Neural crest cell (in vitro differentiated cells): ENCODE measurements at places on chromosomes 7 and 10. TPM values are rescaled to one million over a fixed set of nuclear protein-coding genes. Genes with fewer than 3 reads are reported as not detected.

DNA sequence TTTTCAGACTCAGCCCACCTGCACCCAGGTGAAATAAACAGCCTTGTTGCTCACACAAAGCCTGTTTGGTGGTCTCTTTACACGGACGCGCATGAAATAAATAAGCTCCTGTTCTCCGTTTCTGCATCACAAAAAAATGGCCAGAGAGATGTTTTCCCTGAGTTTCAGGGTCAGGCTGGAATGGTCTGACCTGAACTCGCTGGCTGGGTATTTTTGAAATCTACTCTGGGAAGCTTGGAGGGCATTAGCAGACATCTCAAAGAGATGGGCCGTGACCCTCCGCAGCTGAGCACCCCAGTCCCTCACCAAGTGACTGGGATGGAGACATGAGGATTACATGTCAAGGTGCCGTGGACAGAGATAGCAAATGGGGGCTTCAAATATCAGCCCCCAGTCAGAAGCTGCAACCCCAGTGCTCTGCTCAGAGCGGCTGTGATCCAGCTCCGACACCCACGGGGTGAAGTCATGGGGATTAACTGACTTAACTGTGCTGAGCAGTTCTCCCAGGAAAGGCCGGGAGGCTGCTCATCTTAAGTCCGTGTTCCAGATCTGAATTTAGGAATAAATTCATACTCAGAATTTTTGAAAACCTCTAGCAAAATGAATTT, 22.3 kb downstream of the CALML5 start:
- H3K4me3 ChIP-seq: no peak overlapping the region
- no peaks in the 10 kb centered on the region for H3K36me3 ChIP-seq
- H3K27ac ChIP-seq: no peak overlapping the region
- no peak for DNase-seq
- peaks cover 6% of the 10 kb centered on the region for H3K27me3 ChIP-seq
- H3K4me1 ChIP-seq: no peaks in the 10 kb centered on the region

DNA sequence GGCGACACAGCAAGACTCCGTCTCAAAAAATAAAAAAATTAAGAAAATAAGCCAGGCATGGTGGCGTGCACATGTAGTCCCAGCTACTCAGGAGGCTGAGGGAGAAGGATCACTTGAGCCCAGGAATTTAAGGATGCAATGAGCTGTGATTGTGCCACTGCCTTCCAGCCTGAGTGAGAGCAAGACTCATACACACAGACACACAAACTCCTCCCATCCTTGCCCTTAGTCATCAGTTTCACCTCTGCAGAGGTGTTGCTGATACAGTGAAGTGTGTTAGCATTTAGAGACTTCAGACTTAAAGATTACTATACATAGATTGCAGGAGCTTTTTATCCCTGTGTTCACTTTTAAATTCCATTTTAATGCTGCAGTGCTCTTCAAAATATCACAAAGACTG, 5.5 kb upstream of the H2AZ2 start:
- no peaks in the 10 kb centered on the region for H3K27me3 ChIP-seq
- no peak for DNase-seq
- no peaks in the 10 kb centered on the region for H3K36me3 ChIP-seq

GRCh38 chr10:42956045-42956444, 120.8 kb upstream of the RET start:
- H3K4me3 ChIP-seq: no peak overlapping the region
- H3K4me1 ChIP-seq: peaks cover 13% of the 10 kb centered on the region
- DNase-seq: no peak
- H3K36me3 ChIP-seq: no peaks in the 10 kb centered on the region
- H3K27ac ChIP-seq: no peak overlapping the region

Gene OR2F2
- total RNA-seq: not detected in 2 replicates

GRCh38 chr7:148898845-148899484, 14.9 kb upstream of the EZH2 start:
- peaks cover 4% of the 10 kb centered on the region for H3K4me1 ChIP-seq
- H3K27me3 ChIP-seq: no peaks in the 10 kb centered on the region
- H3K36me3 ChIP-seq: no peaks in the 10 kb centered on the region
- no peak overlapping the region for H3K4me3 ChIP-seq

DNA sequence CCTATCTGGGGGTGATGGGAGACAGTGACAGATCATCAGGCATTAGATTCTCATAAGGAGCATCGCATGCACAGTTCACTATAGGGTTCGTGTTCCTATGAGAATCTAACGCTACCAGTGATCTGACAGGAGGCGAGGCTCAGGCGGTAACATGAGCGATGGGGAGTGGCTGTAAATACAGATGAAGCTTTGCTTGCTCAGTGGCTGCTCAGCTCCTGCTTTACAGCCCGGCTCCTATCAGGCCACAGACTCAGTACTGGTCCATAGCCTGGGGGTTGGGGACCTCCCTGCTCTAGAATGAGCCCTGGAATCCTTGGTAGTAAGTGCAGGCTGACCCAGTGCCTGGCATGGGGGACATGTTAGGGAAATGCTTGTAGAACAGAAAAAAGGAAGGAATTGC, 426.0 kb downstream of the TYW1 start:
- no peak overlapping the region for H3K4me3 ChIP-seq
- no peaks in the 10 kb centered on the region for H3K4me1 ChIP-seq
- H3K36me3 ChIP-seq: no peaks in the 10 kb centered on the region
- H3K27me3 ChIP-seq: peaks cover 6% of the 10 kb centered on the region
- no peak overlapping the region for H3K27ac ChIP-seq
